Effector memory CD4-positive, alpha-beta T cell (primary cell): ENCODE measurements at places on chromosomes 6 and 20.

- no peaks in the 10 kb centered on the region for H3K27me3 ChIP-seq
- H3K36me3 ChIP-seq = no peaks in the 10 kb centered on the region
- no peak for DNase-seq
- H3K27ac ChIP-seq = no peak overlapping the region
These were observed 350.6 kb upstream of the PLCB4 start for GRCh38 chr20:8718279-8718678.

DNA sequence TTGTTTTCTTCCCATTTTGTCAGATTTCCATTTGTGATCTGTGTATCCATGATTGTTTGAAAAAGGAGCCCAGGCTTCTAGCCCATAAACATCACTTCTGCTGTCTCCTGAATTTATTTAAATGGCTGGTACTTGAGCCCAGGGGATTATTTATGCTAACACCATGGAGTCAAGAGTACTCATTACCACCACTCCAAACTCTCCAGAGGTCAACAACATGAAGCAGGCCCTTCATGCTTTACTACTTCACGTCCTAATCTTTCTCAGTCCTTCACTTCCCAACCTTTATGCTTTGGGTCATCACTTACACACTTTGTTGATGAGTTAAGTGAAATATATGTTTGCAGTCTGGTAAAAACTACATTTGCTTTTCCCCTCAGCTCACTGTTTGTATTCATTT is 247.8 kb downstream of the BMP2 start:
- no peak overlapping the region for H3K4me3 ChIP-seq
- no peak for DNase-seq
- H3K27me3 ChIP-seq = no peaks in the 10 kb centered on the region

- no peaks in the 10 kb centered on the region for H3K36me3 ChIP-seq
- H3K4me1 ChIP-seq = no peaks in the 10 kb centered on the region
- H3K27me3 ChIP-seq = no peaks in the 10 kb centered on the region
- no peak overlapping the region for H3K27ac ChIP-seq
- H3K4me3 ChIP-seq = no peak overlapping the region
These were observed 12.9 kb downstream of the PARD6B start for GRCh38 chr20:50744143-50744792.

DNA sequence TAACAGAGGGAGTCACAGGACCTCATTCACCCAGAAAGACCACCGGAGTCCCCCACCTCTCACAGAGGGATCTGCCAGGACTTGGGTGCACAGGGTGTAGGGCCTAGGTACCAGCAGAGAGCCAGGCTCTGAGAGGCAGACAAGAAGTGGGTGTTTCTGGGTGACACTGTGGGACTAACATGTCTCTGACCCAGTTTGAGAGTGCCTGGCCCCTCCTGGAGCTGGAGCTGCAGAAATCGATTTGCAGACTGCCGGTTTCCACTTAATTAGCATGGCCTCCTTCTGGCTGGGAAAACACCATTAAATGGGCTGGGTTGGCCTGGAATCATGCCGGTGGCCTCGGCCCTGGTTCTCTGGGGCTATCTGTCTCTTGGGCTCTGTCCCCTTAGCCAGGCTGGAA is 59.2 kb downstream of the PPP1R16B start:
- no peaks in the 10 kb centered on the region for H3K27me3 ChIP-seq
- H3K36me3 ChIP-seq = no peaks in the 10 kb centered on the region
- peak overlapping the region; percentile 73 for H3K27ac ChIP-seq
- DNase-seq = peak; percentile 28
- H3K4me3 ChIP-seq = no peak overlapping the region

DNA sequence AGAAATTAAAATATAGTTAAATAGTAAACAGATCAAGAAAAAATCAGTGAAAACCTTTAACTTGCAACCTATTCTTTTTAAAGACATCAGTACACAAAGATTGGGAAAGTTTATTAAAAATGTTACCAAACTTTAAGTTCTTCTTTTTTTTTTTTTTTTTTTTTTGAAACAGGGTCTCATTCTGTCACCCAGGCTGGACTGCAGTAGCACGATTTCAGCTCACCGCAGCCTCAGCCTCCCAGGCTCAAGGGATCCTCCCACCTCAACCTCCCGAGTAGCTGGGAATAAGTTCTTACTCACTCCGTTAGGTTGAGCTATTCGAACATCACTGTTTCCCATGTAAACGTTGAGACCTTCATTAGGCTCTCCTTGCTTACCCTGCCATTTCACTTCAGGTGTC is 5.6 kb downstream of the MAP3K5 start:
- H3K36me3 ChIP-seq = no peaks in the 10 kb centered on the region
- no peak overlapping the region for H3K4me3 ChIP-seq
- H3K27ac ChIP-seq = peak overlapping the region; percentile 31
- peaks cover 62% of the 10 kb centered on the region for H3K4me1 ChIP-seq

DNA sequence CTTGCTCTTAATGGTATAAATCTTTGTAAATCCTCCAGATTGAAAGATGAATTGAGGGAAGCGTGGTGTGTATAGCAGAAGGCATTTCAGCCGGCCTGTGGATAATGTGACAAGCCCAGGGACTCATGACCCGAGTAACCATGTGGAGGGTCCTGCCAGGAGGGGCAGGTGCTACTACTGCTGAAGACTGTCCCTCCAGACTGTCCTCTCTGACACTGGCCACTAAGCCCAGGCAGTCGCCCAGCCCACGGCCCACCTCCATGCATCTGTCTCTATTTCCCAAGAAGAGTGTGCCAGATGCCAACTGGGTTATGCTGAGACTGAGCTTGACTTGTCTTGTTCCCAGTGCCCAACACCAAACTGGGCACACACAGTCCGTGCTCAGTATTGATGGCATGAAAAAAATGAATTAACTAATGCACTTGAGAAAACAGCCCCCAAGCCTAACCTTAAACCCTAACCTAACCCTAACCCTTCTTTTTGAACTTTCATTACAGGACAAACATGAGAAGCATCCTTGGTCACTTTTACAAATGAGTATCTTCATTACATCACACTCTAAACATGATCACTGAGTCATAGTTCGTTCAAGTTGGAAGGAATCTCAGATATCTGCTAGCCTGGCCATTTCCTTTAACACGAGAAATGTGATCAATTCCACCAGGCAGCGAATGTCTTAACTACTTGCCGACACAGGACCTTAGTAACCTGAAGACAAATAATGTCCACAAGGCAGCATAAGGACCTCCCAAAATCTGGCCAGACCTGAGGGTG is 182.2 kb upstream of the RREB1 start:
- DNase-seq = no peak
- no peaks in the 10 kb centered on the region for H3K36me3 ChIP-seq
- no peaks in the 10 kb centered on the region for H3K27me3 ChIP-seq
- H3K27ac ChIP-seq = no peak overlapping the region

DNA sequence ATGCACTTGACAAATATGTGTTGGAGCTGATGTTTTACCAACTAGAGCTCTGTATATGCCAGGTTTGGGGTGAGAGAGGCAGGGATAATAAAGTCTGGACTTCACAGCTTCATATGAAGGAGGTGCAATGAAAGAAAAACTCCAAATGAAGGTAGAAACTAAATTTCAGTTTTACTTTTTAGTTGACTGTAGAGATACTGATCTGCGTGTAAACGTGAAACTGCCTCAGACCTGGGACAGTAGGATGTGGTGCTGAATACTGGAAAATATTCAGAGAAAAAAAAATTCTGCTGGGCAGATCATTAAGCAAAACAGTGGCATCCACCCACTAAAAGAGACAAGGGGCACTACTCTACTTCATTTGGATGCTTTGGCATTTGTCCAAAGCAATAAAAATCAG is 94.5 kb downstream of the BACH2 start:
- H3K4me3 ChIP-seq = no peak overlapping the region
- H3K27me3 ChIP-seq = no peaks in the 10 kb centered on the region
- no peak overlapping the region for H3K27ac ChIP-seq

GRCh38 chr6:127481111-127481510 is 21.9 kb upstream of the KIAA0408 start:
- no peak overlapping the region for H3K4me3 ChIP-seq
- DNase-seq = no peak
- H3K4me1 ChIP-seq = peaks cover 14% of the 10 kb centered on the region
- H3K27ac ChIP-seq = no peak overlapping the region

DNA sequence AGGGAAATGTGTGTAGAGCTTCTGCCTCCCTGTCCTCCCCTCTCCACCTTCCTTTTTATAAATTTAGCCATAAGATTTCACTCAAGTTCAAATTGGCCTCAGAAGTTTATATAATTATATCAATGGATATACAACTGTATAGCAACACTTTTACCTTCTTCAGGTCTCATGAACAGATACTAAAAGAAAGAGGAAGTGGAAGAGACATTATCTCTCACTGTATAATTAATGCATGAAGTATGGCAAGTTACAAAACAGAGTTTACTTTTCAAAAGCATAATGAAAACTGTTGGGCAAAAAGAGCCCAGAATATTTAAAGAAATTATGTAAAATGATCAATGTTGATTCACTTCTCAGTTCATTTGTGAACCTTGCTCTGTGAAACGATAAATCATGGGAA is 99.7 kb downstream of the PDE7B start:
- H3K4me3 ChIP-seq = no peak overlapping the region
- H3K27me3 ChIP-seq = no peaks in the 10 kb centered on the region
- H3K36me3 ChIP-seq = no peaks in the 10 kb centered on the region
- no peak overlapping the region for H3K27ac ChIP-seq
- no peaks in the 10 kb centered on the region for H3K4me1 ChIP-seq
- DNase-seq = no peak

- no peaks in the 10 kb centered on the region for H3K4me1 ChIP-seq
- H3K36me3 ChIP-seq = no peaks in the 10 kb centered on the region
- no peak overlapping the region for H3K4me3 ChIP-seq
- H3K27ac ChIP-seq = no peak overlapping the region
- no peak for DNase-seq
- no peaks in the 10 kb centered on the region for H3K27me3 ChIP-seq
These were observed 74.4 kb downstream of the HDGFL1 start for GRCh38 chr6:22643780-22644179.

DNA sequence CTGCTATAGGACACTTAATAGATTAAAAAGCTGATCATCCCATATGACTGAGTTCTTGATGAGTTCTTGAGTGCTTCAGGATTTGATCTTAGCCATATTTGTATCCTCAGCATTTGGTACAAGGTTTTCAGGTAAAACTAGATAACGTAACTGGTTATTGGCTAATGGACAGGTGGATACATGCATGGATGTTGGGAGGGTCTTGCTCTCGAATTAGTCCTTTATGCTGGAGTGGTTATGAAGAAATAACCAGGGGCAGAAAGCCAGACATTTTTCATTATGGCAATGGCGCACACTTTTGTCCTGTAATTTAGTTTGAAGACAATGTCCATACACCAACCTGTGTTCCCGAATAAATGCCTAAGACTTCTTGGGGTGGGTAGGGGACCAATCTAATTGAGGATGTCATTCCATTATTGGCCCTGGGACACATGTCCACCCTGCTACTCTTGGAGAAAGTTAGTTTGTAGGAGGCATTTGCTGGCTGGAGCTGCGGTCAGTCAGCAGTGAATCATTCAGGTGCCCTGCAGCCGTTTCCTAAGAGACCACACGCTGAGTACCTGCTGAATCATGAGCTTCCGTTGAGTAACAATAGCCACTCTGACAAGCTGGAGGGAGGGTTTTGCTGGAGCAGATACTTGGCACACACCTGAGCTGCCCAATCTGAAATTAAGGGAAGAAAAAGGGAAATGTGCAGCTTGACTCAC is 194.4 kb downstream of the FOXA2 start:
- H3K27ac ChIP-seq = no peak overlapping the region
- H3K27me3 ChIP-seq = no peaks in the 10 kb centered on the region
- no peaks in the 10 kb centered on the region for H3K36me3 ChIP-seq
- no peaks in the 10 kb centered on the region for H3K4me1 ChIP-seq

- H3K36me3 ChIP-seq = no peaks in the 10 kb centered on the region
- no peaks in the 10 kb centered on the region for H3K4me1 ChIP-seq
- DNase-seq = no peak
- no peak overlapping the region for H3K4me3 ChIP-seq
- H3K27me3 ChIP-seq = no peaks in the 10 kb centered on the region
These were observed 129.0 kb downstream of the PHACTR3 start for GRCh38 chr20:59733351-59733750.

- H3K36me3 ChIP-seq = no peaks in the 10 kb centered on the region
- no peaks in the 10 kb centered on the region for H3K27me3 ChIP-seq
- H3K27ac ChIP-seq = no peak overlapping the region
- DNase-seq = no peak
- no peak overlapping the region for H3K4me3 ChIP-seq
- no peaks in the 10 kb centered on the region for H3K4me1 ChIP-seq
These were observed 81.6 kb downstream of the KCNB1 start for GRCh38 chr20:49400904-49401303.

GRCh38 chr6:104855507-104855906 is 4.2 kb downstream of the HACE1 start:
- DNase-seq = no peak
- no peak overlapping the region for H3K4me3 ChIP-seq
- H3K36me3 ChIP-seq = no peaks in the 10 kb centered on the region
- H3K27ac ChIP-seq = no peak overlapping the region

- H3K27me3 ChIP-seq = no peaks in the 10 kb centered on the region
- no peaks in the 10 kb centered on the region for H3K36me3 ChIP-seq
- no peak overlapping the region for H3K27ac ChIP-seq
- no peaks in the 10 kb centered on the region for H3K4me1 ChIP-seq
These were observed 257.0 kb downstream of the GRIK2 start for GRCh38 chr6:101650402-101651100.

DNA sequence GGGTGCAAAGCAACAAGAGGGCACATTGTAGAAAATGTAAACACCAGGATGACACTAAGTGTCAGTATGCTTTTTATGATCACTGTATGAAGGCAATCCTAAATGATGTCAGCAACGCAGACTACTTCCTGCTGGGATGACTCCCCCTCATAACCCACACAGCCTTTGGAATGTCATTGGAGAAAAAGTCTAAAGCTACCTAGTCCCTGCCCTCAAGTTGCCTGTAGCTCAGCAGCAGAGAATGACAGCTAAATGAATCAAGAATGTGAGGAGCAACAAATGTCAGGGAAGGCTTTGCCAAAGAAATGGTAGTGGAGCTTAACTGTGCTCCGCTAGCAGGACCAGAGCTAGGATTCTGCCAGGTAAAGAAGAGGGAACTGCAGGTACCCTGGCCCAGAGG is 555.6 kb downstream of the CD83 start:
- no peaks in the 10 kb centered on the region for H3K27me3 ChIP-seq
- DNase-seq = no peak
- no peak overlapping the region for H3K4me3 ChIP-seq
- no peaks in the 10 kb centered on the region for H3K4me1 ChIP-seq
- H3K36me3 ChIP-seq = no peaks in the 10 kb centered on the region
